Choroid plexus epithelial cell (primary cell): ENCODE measurements at places on chromosomes 11 and 22.

- DNase-seq = no peak
Observed at GRCh38 chr11:11806586-11806985, 35.2 kb upstream of the USP47 start.

DNA sequence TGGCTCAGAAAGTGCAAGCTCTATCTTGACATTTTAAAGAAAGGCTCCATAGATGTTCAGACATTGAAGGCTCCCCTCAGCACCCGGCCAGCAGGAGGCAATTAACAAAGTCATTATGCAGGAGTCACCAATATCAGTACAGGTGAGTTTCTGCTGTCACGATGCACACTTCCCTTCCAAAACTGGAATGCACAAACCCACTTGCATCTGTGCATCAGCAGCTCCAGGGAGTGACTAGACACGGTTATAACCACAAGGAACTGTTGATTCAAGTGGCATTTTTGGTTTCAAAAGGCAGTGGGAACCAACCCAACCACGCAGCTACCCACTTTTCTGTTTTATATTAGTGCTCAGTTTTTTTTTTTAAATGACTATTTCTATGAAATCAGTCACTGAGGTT, 293.9 kb upstream of the NARS2 start:
- no peak for DNase-seq

DNA sequence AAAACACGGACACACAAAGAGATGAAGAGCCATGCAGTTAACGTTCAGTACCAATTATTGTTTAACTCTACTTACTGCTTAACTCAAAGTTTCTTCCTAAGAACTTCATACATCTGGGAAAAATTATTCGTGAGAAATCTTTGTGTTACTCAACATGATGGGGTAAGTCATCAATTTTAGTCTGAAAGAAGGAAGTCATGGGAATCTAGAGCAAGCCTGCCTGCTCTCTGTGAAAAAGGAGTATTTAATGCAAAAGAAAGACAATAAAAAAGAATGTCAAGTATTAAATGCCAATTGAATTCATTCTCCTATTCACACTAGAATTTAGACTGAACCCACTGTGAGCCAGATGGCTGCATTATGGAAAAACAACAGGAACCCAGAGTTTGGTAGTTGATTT, 16.0 kb downstream of the TMEM123 start:
- DNase-seq = no peak

- DNase-seq = peak; percentile 8
Observed at GRCh38 chr11:31160504-31161422, 208.8 kb downstream of the DCDC1 start.

DNA sequence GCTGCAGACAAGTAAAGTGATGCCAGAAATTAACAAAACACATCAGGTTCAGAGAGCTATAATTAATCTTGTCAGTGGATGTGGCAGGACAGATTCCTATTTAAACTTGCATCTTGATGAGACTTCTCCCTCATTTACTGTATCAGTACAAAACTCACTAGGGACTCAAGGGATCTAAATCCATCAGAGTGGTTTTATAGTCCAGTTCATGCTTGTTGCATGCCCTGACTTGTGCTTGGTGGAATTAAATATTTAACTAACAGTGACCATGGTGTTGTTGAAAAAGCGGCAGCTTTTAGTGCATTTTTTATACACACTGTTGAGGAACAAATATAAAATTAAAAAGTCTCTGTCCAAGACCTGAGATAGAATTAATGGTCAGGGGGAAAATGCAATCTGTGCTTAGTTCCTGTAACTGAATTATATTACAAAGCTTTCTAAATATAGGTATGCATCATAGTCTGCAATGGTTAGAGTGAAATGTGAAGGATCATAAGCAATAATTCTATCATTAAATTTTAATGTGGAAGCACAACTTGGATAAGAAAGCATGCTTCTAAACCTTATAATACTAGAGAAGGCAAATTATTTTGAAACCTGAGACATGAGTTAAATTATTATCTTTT, 1475.5 kb upstream of the TENM4 start:
- no peak for DNase-seq

DNA sequence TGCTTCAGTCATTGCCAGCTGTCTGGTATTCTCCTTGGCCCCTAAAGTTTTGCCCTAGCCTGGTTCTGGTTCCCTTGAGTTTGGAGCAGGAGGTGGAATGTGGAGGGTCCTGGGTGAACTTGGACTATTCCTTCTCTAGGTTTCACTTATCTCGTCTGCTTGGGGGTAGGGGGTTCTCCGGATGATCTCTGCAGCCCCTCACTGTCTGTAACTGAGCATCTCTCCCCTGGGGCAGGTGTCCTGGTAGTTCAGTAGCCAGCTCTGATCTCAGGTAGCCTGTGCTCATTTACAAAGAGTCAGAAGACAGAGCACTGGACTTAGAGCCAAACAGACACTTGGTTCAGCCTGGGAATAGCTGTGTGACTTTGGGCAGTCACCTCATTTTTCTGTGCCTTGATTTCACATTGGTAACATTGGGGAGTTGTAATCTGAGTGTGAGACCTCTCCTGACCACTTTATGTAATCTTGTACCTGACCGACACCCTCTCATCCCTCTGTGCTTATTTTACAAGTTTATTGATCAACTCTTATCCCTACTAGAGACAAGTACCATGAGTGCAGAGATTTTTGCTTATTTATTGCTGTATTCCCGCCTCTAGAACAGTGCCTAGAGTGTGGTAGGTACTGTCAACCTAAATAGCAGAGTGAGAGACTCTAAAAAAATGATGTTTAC, 804 bp downstream of the CCDC134 start:
- no peak for DNase-seq

DNA sequence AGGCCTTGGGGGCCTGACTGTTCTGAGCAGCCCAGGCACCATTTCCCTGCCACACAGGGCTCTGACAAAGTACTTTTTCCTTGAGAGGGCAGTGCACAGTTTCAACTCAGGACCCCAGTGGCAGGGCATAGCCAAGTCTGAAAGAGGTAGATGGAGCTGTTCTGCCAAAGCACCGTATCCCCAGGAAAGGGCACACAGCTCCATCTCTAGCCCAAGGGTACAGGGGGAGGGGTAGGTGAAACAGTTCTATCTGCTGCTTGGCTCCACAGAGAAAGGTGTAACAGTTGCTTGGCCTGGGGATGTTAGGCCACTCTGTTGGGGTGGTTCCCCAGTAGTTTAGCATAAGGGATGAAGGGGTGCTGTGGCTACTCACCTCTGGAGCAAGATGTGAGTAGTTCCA, 47.8 kb downstream of the GDPD4 start:
- no peak for DNase-seq

- DNase-seq = no peak
Observed at GRCh38 chr22:25062386-25063085, 110.0 kb downstream of the KIAA1671 start.

DNA sequence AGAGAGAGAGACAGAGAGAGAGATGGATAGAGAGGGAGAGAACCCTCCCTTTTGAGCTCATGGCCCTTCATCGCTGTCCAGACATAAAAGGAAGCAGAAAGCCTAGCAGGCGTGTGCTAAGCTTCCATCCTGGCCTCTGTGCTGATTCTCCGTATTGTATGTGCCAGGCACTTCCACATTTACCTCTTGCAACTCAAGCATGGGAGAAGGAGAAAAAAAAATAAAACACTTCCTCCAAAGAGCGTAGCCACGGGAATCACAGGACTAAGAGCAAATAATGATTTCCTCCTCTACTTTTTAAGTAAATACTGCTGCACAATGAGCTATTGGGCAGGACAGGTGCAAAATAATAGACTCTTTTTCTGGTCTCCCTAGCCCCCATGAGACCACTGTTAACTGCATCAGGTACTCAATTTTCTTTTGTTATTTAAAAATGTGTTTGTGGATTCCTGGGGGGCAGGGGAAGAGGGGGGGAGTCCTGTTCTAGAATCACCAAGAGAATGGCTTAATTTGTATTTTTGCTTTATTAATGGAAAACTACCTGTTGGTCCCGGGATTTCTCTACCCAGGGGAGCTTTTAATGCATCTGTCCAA, 154.3 kb downstream of the NXPE2 start:
- no peak for DNase-seq

- DNase-seq = no peak
Observed at GRCh38 chr11:36238036-36238631, 51.1 kb downstream of the COMMD9 start.
